ENCODE measurements at places on chromosomes 2 and 18.

DNA sequence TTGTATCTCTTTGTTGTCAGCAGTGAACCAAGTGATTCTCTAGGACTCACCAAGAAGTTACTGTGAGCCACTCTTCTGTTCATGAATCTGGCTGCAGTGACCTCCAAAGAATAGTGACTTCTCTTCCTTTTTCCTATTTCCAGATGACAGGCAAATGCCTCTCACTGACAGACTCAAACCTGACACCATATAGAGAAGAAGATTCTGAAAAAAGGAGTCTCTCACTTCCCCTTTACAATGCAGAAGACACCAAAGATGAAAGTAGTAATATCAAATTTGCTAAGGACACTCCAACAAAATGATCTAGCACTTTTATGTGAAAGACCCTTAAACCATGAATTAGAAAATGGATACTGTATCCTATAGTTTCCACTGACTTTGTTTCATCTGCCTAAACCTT, 44.4 kb upstream of the SETBP1 start:
- DNase-seq = no peak

- DNase-seq = no peak
Measured at GRCh38 chr2:190904640-190905261, 24.1 kb downstream of the GLS start.

DNA sequence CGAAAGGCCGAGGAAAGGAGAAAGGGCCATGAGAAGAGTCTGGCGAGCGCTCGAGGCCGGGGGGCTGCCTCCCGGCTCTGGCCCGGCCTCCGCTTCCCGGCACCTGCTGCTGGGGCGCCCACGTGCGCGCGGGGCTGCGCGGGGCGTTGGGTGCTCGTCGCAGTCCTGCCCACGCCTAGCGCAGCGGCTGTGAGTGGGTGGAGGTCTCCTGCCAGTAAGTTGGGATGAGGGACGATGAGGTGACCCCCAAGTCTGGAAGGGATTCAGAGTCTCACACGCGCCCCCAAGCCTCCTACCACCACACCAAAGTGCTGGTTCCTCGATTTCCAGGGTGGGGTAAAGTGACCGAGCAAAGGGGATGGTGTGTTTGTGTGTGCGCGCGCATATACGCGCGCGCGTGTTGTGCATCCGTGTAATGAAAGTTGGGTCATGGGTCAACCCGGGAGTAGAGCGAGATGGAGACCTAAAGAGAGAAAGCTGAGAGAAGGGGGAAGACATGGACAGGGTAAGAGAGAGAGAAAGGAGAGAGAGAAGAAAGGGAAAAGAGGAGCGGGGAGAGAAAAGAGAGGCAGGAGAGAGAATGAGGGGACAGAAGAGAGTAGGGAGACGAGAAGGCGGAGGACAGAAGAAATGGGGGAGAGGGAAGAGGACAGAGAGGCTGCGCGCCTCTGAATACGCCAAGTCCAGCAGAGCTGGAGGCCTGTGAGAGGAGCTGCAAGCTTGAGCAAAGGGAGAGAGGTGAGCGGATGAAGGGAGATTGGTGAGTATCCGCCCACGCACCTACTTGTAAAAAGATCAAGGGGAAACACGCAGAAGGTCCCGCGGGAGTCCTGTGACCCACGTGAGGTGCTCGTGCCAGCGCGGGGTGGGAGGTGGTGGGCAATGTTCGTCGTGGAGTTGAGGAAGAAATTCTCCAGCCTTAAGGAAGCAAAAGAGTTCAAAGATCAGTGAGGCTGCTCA, 1.7 kb upstream of the NETO1 start:
- DNase-seq = no peak

DNA sequence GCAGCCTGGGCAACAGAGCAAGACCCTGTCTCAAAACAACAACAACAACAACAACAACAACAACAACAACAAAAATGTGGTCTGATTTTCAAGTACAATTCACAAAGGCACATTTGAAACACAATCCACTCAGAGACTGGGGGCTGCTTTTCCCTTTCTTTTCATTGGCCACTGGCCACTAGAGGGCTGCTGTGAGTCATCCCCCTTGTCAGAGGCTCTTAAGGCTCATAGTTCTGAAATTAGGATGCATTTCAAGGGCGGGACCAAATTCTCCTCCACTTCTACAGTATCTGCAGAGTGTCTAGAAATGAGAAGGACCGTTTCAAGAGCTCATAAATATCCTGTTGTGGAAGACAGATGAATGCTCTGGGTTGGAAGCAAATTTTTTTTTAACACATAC, 285.4 kb downstream of the NRXN1 start:
- no peak for DNase-seq

GRCh38 chr18:3451183-3451988, 1.4 kb downstream of the TGIF1 start:
- DNase-seq = peak; percentile 90

GRCh38 chr2:144230448-144231085, 289.4 kb downstream of the ZEB2 start:
- peak; percentile 7 for DNase-seq

DNA sequence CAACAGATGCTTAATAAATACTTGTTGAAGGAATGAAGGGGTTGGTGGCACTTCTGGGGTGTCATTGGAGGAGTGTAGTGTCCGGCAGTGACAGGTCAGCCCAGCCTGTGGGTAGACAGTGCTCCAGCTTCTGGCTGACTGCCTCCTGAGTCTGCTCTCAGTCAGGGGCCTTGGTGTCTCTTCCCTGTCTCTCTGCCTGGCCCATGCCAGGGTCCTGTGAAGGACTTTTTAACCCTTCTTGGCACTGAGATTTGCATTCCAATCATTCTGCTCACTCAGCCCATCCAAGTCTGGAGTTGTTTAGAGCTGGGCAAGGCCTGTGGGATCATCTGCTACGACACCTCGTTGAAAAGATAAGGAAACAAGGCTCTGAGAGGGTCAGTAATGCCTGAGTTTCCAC, 1.4 kb upstream of the KCNK3 start:
- peak; percentile 30 for DNase-seq

GRCh38 chr2:28447943-28448792, 47.7 kb upstream of the PLB1 start:
- peak; percentile 84 for DNase-seq

GRCh38 chr2:178114462-178114861, 2.2 kb downstream of the RBM45 start:
- no peak for DNase-seq

DNA sequence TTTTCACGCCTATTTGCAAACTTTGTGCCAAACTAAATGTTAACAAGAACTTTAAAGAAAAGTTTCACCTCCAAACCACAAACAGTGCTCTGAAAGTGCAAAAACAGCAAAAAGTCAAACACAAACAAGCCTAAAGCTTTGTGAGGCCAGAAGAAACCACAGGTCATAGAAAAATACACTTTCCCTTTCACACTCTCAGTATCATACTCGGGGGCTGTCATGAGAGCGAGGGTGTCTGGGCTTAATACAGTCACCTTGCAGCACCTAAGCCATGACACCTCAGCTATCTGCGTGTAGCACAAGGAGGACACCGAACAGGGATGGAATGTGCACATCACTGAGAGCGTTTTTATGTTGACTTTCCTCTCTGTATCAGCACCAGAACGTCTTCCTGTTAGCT, 26.6 kb upstream of the SEH1L start:
- DNase-seq = no peak

DNA sequence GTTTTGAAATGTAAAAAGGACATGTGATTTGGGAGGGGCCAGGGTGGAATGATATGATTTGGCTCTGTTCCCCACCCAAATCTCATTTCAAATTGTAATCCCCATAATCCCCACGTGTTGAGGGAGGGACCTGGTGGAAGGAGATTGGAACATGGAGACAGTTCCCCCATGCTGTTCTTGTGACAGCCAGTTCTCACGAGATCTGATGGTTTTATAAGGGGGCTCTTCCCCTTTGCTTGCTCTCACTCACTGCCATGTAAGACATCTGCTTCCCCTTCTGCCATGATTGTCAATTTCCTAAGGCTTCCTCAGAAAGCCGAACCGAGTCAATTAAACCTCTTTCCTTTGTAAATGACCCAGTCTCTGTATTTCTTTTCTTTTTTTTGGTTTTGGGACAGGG, 39.2 kb downstream of the FECH start:
- no peak for DNase-seq

GRCh38 chr2:62362561-62362960, 143.4 kb downstream of the TMEM17 start:
- DNase-seq = no peak

- no peak for DNase-seq
Measured at GRCh38 chr2:64939332-64939917, 49.8 kb upstream of the SLC1A4 start.

GRCh38 chr2:128412181-128412871, 93.7 kb upstream of the HS6ST1 start:
- no peak for DNase-seq

GRCh38 chr2:239366740-239367139, 34.1 kb downstream of the HDAC4 start:
- no peak for DNase-seq

DNA sequence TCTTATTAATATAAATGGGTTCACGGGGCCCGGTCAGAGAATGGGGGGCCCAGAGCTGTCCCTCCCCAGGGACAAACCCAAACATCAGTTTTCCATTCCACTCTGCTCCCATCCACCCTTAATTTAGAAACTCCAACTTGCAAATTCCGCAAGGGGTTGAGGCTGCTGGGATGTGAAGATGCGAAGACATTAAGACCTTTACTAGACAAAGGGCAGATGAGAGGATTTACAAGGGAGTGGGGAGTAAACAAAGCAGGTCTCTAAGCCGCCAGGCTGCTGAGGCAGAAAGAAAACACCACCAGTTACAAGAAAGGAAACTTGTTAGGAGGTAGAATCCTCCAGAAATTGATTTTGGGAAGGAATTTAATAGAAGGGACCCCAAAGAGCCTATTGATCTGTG, 33.1 kb downstream of the MARCO start:
- DNase-seq = no peak

DNA sequence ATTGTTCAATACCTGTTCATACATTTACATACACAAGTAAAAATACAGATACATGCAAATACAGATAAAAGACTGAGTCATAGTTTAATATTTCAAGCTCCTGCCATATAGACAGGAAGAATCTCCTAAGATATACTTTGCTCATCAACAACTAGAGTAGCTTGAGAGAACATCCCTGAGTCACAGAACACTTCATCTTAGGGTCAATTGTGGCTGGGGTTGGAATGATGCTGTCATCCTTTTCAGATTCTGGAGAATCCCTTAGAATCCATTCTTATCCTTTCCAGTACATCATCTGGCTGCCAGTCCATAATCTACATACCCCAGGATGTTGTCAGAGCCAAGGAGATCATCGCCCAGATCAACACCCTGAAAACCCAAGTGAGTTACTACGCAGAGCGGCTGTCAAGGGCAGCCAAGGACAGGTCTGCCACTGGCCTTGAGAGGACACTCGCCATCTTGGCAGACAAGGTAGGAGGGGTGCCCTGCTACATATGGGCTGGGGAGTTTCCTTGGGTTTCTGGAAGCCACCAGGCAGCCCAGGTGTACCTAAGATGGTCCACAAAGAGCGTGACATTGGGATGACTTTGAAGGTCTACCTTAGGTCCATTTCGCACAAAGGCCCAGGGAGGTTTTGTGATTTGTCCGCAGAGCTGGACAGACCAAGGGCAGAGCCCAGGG, 55.7 kb downstream of the COA5 start:
- DNase-seq = no peak

Measured in RPMI7951 (cell line).